ENCODE measurements at places on chromosomes 16 and 17. TPM values are rescaled to one million over a fixed set of nuclear protein-coding genes. Genes with fewer than 3 reads are reported as not detected.

Gene LAT
- total RNA-seq = 1.8 TPM

Gene CFAP97D1
- under 0.01 TPM for total RNA-seq

Gene MGAT5B
- total RNA-seq = 0.23 TPM

Gene KCNJ16
- total RNA-seq = not detected

Gene SDR42E2
- not detected for total RNA-seq

Gene IRX3
- total RNA-seq = 84.1 TPM

Gene VWA3A
- not detected for total RNA-seq

Gene TMEM238L
- not detected for total RNA-seq

Gene PRRT2
- 1.1 TPM for total RNA-seq

Gene SMARCE1
- 138 TPM for total RNA-seq

Gene NUPR1
- 6.4 TPM for total RNA-seq

Gene FOXF1
- total RNA-seq = not detected

Gene NRN1L
- total RNA-seq = not detected

Gene CRHR1
- not detected for total RNA-seq

Gene LCMT1
- 40.9 TPM for total RNA-seq

Gene PRR15L
- total RNA-seq = not detected

Gene LGALS9B
- total RNA-seq = not detected

Gene ZNF287
- 4.3 TPM for total RNA-seq

Gene PDXDC1
- 49.1 TPM for total RNA-seq

Gene ZNF232
- total RNA-seq = 7.8 TPM

Gene PRSS27
- total RNA-seq = 1.4 TPM

Gene CRISPLD2
- 2.6 TPM for total RNA-seq

Gene KIF19
- total RNA-seq = not detected

Gene SULT1A4
- total RNA-seq = 0.17 TPM

Gene RRAD
- 1.7 TPM for total RNA-seq

Gene CMTM2
- total RNA-seq = not detected

Gene ITGB4
- total RNA-seq = 5.5 TPM

Gene KRTAP9-8
- not detected for total RNA-seq

Gene CES5A
- total RNA-seq = not detected

Gene TOX3
- not detected for total RNA-seq

Gene SPATA32
- 0.11 TPM for total RNA-seq

Gene C17orf50
- total RNA-seq = not detected

Gene C16orf96
- not detected for total RNA-seq

Gene KIF2B
- total RNA-seq = not detected

Gene MYO15B
- total RNA-seq = under 0.01 TPM

Measured in LHCN-M2 (cell line).